ENCODE measurements at places on chromosomes 11 and 22.
A peak's percentile ranks its signal among the peaks of the same experiment; 100 is the strongest.

DNA sequence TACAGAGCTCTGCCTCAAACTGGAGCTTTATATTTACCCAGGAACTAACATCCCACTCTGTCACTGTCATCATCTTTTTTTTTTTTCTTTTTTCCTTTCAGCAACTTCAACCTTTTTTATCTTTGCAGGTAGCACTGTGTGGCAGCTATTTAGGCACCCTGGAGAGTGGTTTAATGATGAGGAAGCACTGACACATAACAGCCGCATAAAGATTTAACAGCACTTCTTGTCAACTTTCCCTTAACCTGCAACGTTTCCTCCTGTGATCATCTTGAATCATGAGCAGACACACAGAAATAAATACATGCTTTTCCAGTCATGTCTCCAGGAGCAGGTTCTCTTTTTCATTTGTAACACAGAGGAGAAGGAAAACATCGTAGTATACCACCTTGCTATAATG, 34.8 kb downstream of the PDGFD start:
- no peak for DNase-seq

- DNase-seq, result no peak
Observed at GRCh38 chr11:10444725-10445315, 10.2 kb upstream of the AMPD3 start.

- DNase-seq, result no peak
Observed at GRCh38 chr11:27201454-27202302, 161.1 kb downstream of the BBOX1 start.

- no peak for DNase-seq
Observed at GRCh38 chr22:19016081-19016766, 80.1 kb upstream of the PRODH start.

- no peak for DNase-seq
Observed at GRCh38 chr11:59418156-59418555, 8.1 kb downstream of the OR5A2 start.

DNA sequence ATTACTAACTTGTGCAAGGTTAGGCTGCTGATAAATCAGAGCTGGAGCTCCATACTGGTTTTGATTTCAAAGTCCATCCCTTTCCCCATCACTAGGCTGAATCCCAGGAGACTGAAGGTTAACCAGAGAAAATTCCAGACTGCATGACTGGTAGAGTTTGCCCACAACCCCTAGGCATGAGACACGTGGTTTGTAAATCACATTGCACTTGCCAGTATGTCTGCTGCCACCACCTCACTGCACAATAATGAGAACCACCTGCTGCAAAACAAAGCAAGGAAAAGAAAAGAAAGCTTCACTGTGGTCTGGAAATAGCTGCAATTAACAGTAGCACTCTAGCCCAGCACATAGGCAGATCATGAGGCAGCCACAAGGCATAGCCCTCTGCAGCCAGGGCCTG, 67.6 kb upstream of the NTM start:
- no peak for DNase-seq

GRCh38 chr11:21908211-21908610, 284.7 kb upstream of the ANO5 start:
- no peak for DNase-seq

- no peak for DNase-seq
Observed at GRCh38 chr11:122192634-122193255, 76.7 kb upstream of the BLID start.

DNA sequence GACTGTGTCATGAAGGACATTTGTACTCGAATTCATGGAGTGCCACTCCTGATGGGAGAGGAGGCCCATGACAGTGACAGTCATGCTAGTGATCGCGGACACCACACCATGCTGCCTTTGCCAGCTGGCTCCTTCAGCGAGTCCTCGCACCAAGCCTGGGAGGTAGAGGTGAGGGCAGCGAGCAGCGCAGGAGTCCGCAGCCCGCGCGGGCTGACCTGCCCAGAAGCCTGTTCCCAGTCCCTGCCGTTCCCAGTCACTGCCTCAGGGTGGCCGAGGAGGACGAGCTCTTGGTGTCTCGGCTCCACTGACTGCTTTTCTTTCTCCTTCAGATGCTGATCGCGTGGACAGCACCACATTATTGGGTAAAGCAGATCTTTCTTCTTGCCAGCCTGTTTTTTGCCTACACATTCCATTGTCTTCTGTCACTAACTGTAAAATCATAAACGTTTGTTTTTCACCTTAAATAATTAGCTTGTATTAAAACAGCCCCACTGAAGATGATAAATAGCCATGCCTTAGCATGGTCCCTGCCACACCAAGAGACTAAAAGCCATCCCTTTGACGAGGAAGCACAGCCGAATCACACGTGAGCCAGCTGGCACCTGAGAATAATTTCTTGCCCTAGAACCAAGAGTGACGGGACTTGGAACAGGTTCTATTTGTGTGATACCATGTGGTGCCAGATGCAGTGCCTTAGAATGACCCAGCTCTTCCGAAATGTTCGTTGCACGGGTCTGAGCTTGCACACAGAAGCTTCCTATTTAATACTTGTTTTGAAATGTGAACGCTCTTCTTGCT, 25.5 kb downstream of the FAM118A start:
- DNase-seq, result peak; percentile 52

DNA sequence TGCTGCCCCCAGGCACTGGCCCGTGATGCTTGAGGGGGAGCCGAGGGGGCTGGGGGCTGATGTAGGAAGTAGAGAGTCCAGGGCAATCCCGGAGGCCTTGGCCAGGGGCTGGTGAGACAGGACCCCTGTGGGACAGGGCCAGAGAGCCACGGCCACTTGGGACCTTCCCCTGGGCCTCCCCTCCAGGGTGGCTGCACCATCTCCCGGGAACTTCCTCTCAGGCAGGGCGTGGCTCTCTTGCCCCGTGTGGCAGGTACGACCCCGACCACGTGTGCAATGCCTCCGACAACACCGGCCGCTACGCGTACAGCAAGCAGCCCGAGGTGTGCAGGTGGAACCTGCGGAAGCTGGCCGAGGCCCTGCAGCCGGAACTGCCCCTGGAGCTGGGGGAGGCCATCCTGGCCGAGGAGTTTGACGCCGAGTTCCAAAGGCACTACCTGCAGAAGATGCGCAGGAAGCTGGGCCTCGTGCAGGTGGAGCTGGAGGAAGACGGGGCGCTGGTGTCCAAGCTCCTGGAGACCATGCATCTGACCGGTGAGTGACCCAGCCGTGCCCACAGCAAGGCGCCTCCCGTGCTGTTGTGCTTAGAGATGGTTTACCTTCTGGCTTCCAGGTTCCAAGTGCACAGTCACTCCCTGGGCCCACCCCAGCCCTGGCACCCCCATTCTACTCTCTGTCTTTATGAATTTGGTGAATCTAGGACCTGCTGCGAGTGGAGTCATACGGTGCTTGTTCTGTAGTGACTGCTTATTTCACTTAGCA, 9.7 kb downstream of the SELENOO start:
- DNase-seq, result no peak

GRCh38 chr22:26580240-26580962, 9.5 kb downstream of the TPST2 start:
- no peak for DNase-seq

GRCh38 chr22:20573176-20573832, 65.9 kb downstream of the MED15 start:
- no peak for DNase-seq

DNA sequence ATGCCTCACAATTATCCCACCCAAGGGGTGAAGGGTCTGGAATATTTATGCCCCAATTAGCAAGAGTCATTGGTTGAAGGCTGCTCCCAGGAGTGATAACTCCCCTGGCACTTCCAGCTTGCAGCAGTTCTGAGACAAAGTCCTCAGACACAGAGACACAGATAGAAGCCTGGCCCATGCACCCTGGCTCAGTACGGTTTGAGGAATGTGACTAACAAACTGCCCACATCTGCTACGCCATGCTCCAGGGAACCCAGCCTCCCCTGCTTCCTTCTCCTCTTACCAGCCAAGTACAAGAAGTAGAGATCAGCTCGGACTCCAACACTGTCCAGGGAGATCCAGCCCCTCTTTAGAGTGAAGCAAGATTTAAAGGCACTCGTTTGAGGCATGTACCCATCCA, 48.5 kb upstream of the BMAL1 start:
- DNase-seq, result no peak

DNA sequence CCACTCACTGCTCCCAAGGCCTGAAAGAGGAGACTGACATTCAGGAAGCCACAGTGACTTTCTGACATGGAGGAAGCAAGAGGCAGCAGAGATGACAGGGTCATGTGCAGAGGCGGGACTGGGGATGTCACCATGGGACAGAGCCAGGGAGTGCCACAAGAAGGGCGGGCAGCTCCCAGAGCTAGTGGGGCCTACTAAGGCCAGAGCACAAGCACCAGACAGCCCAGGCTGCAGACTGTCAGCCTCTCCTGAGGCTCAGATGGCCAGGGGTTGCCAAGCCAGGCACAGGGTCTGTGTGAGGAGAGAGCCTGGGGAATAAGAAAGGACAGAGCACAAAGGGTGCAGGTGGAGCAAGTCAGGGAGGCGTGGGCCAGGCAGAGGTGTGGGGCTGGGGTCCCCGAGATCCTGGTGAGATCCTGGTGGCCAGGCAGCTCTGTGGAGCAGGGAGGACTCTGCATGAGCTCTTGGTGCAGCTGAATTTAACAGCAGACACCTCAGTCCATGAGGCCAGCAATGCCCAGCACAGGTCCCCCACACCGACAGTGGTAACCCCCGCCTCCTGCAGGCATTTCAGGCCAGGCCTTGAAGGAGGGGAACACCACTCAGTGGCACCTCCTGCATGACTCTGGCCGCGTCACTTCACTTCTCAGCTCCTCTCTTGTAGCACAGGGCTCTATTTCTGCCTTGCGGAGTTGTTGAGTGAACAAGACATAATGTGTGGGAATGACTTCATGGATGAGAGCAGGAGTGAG, 52.3 kb downstream of the SGSM3 start:
- no peak for DNase-seq

- DNase-seq, result no peak
Observed at GRCh38 chr11:64854157-64854533, 9.7 kb upstream of the CDC42BPG start.

- no peak for DNase-seq
Observed at GRCh38 chr22:50076646-50077535, 8.3 kb downstream of the MLC1 start.

GRCh38 chr22:20974336-20974955, 7.4 kb downstream of the AIFM3 start:
- DNase-seq, result no peak

- DNase-seq, result no peak
Observed at GRCh38 chr11:114137838-114138237, 78.3 kb downstream of the ZBTB16 start.

GRCh38 chr22:47055073-47055355, 292.6 kb downstream of the TBC1D22A start:
- DNase-seq, result no peak

GRCh38 chr22:19802001-19802893, 41.7 kb downstream of the TBX1 start:
- no peak for DNase-seq

- DNase-seq, result no peak
Observed at GRCh38 chr11:124473476-124473875, 28.0 kb upstream of the OR8B8 start.

- no peak for DNase-seq
Observed at GRCh38 chr11:6604790-6605189, 1.2 kb downstream of the ILK start.

DNA sequence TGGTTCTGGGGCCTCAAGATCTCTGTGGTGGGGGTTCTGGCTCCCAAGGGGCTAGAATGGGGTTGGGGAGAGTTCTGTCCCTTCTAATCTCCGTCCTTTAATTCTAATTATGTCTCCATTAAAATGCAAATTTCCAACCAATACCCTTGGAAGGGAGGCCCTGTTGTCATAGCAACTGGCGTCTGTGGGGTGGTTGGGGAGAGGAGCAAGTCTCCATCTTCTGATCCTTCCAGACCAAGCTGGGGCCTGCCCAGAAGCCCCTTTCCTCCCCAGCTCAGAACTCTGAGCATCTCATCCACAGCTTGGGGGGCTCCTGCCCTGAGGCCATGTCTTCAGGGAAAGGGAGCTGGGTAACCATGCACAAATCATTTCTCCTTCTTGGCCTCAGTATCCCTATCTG, 5.4 kb upstream of the RPS19BP1 start:
- no peak for DNase-seq

DNA sequence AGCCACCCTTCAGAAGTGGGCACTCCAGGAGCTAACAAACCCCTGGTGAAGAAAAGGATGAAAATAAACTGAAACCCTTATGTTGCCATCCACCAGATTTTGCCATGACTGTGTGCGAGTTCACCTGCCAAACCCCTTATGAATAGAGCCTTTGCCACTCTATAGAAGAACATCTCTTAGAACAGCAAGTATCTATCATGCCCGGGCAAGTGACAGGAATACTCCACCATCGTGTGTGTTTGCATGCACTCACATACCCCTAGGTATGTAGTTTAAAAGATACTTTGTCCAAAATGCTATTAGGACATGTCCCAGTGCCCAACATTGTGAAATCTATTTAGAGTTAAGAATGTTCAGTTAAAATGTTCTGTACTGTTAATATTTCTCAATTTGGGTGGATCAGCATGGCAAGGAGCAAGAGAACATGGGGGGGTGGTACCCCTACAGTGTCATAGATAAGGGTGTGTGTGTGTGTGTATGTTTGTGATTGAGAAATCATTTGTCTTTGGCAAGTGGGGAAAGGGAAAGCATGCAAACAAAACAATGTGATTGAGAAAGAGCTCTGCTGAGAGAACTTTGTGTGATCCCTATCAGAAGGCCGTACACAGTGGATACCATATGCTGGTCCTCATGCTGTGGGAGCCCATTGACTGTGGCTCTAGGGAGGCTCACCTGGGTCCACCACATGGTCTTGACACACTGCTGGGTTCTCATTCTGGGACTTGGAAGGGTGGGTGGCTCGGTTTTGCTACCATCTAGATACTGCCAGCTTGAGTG, 94.9 kb downstream of the ZBTB16 start:
- DNase-seq, result no peak

DNA sequence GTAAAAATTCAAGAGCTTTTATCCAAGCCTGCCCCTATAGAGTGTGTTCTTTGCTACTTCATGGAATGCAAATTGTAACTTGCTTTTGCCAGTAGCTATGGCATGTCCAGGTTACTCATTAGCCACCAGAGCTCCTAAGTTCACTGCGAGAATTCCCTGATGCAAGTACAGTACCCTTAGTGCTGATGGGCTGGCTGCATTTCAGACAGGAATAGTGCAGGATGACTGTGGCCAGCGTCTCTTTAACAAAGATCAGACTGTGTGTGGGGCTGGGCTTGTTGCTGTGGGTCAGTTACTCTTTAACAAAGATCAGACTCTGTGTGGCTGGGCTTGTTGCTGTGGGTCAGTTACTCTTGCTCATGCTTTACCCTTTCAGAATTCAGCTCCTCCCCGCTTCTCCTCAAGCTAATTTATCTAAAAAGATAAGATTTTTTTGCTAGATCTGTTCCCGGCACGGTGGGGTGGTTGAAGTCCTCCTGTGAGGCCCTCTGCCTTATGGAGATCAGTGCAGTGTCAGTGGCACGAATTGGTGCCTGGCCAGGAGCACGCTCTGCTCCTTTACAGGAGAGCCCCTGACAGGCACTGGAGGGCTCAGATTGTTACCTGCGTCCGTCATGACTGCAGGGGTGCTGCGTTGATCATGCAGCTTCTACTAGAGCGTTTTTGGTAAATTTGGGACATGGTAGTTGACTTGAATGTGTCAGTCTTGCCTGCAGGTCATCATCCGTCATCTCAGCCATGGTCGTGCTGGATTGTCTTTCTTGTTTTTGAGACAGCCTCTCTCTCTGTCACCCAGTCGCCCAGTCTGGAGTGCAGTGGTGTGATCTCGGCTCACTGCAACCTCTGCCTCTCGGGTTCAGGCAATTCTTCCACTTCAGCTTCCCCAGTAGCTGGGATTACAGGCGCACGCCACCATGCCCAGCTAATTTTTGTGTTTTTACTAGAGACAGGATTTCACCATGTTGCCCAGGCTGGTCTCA, 27.0 kb downstream of the AP2A2 start:
- no peak for DNase-seq

GRCh38 chr11:64268893-64269539, 15.4 kb downstream of the BAD start:
- no peak for DNase-seq
